ENCODE measurements at places on chromosomes 6 and 20. TPM values are rescaled to one million over a fixed set of nuclear protein-coding genes. Genes with fewer than 3 reads are reported as not detected.
A peak's percentile ranks its signal among the peaks of the same experiment; 100 is the strongest.

DNA sequence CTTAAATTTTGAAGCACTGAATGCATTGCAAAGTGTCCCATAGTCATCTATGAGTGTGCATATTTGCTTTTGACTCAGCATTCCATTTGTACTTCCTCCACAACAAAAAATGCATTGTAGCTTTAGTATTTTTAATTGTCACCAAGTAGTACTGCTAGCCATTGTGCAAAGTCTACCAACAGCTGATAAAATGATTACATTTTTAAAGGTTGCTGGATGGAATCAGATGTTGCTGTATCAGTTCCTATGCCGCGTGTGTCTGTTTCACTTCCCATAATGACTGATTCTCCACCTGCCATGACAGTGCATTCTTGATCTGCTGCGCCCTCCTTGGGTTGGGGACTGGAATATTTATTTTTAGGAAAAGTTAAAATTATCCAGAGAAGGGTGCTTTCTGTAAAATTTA is 41.2 kb downstream of the SLX4IP start:
- DNase-seq = peak; percentile 51
- peaks cover 12% of the 10 kb centered on the region for H3K4me1 ChIP-seq
- H3K27ac ChIP-seq = no peak overlapping the region
- no peak overlapping the region for H3K4me3 ChIP-seq
- no peaks in the 10 kb centered on the region for H3K27me3 ChIP-seq

- no peak overlapping the region for H3K4me3 ChIP-seq
- peaks cover 35% of the 10 kb centered on the region for H3K4me1 ChIP-seq
- DNase-seq = no peak
- no peaks in the 10 kb centered on the region for H3K27me3 ChIP-seq
Observed at GRCh38 chr20:41052742-41053419, 24.3 kb downstream of the TOP1 start.

Gene RING1
- 28.6 TPM for total RNA-seq

GRCh38 chr6:163955756-163956155 is 541.2 kb downstream of the QKI start:
- no peak overlapping the region for H3K4me3 ChIP-seq
- no peak overlapping the region for H3K27ac ChIP-seq
- DNase-seq = no peak
- peaks cover 8% of the 10 kb centered on the region for H3K27me3 ChIP-seq
- no peaks in the 10 kb centered on the region for H3K36me3 ChIP-seq
- no peaks in the 10 kb centered on the region for H3K4me1 ChIP-seq

- no peak for DNase-seq
- no peak overlapping the region for H3K4me3 ChIP-seq
- peaks cover 9% of the 10 kb centered on the region for H3K4me1 ChIP-seq
- H3K27ac ChIP-seq = no peak overlapping the region
- no peaks in the 10 kb centered on the region for H3K36me3 ChIP-seq
Observed at GRCh38 chr6:127114214-127114760, 4.2 kb upstream of the RSPO3 start.

Gene POLH
- total RNA-seq = 4.2 TPM

- H3K36me3 ChIP-seq = no peaks in the 10 kb centered on the region
- no peak for DNase-seq
- H3K27ac ChIP-seq = no peak overlapping the region
- H3K4me3 ChIP-seq = no peak overlapping the region
Observed at GRCh38 chr6:145485288-145485687, 250.0 kb downstream of the EPM2A start.

- no peak overlapping the region for H3K4me3 ChIP-seq
- DNase-seq = no peak
- H3K27me3 ChIP-seq = no peaks in the 10 kb centered on the region
Observed at GRCh38 chr6:91653895-91654294, 1067.0 kb upstream of the MAP3K7 start.

DNA sequence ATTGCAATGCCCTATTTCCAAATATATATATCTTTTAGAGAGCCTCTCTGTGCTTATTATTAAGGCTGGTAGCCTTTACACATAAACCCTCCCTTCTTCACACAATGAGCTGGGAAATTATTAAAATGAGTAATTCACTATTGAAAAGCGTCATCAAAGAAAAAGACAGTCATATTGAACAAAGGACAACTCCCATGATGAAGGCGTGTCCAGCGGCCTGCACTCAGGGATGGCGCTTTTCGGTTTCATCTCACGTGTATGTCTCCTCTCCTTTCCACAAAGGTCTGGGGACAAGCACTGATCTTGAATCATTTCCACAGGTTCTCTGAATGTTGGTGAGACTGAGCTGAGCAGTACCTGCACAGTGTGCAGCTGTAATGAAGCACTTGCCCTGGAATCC is 3.5 kb downstream of the SERPINB9 start:
- no peak overlapping the region for H3K27ac ChIP-seq
- H3K36me3 ChIP-seq = peaks cover 62% of the 10 kb centered on the region
- peak; percentile 30 for DNase-seq
- no peaks in the 10 kb centered on the region for H3K27me3 ChIP-seq

GRCh38 chr6:73515204-73515655 is 5.6 kb downstream of the EEF1A1 start:
- peak overlapping the region; percentile 16 for H3K27ac ChIP-seq
- H3K4me3 ChIP-seq = no peak overlapping the region
- no peak for DNase-seq
- H3K27me3 ChIP-seq = no peaks in the 10 kb centered on the region
- peaks cover 47% of the 10 kb centered on the region for H3K4me1 ChIP-seq

DNA sequence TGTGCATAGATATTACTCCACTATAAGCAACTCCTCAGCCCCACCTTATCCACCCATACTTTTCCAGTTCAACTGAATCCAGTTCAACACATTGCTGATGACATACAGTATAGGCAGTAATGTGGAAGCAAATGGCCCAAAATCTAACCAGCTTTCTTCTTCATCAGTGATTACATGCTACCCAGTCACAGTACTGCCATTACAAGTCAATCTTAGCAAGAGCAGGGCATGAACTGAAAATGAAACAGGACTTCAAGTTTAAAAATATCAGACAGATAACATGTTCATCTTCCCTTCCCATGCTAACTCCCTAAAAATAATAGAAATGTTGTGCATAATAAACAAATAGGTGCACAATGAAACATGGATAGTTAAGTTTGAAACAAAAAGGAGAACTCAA is 19.2 kb downstream of the RRAGD start:
- no peak overlapping the region for H3K27ac ChIP-seq
- no peak for DNase-seq
- no peak overlapping the region for H3K4me3 ChIP-seq
- no peaks in the 10 kb centered on the region for H3K27me3 ChIP-seq

DNA sequence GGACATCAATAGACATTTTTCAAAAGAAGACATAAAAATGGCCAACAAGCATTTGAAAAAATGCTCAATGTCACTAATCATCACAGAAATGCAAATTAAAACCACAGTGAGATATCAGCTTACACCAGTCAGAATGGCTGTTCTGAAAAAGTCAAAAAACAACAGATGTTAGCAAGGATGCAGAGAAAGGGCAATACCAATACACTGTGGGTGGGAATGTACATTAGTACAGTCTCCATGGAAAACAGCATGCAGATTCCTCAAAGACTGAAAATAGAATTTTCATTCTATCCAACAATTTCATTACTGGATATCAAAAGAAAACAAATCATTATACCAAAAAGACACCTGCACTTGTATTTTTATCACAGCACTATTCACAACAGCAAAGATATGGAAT is 85.3 kb downstream of the DCDC2 start:
- H3K36me3 ChIP-seq = no peaks in the 10 kb centered on the region
- no peak overlapping the region for H3K4me3 ChIP-seq
- no peak for DNase-seq
- peaks cover 2% of the 10 kb centered on the region for H3K27me3 ChIP-seq
- no peak overlapping the region for H3K27ac ChIP-seq

GRCh38 chr6:122580737-122581136 is 29.5 kb upstream of the PKIB start:
- no peaks in the 10 kb centered on the region for H3K36me3 ChIP-seq
- H3K4me1 ChIP-seq = no peaks in the 10 kb centered on the region
- no peak overlapping the region for H3K4me3 ChIP-seq
- H3K27me3 ChIP-seq = no peaks in the 10 kb centered on the region

DNA sequence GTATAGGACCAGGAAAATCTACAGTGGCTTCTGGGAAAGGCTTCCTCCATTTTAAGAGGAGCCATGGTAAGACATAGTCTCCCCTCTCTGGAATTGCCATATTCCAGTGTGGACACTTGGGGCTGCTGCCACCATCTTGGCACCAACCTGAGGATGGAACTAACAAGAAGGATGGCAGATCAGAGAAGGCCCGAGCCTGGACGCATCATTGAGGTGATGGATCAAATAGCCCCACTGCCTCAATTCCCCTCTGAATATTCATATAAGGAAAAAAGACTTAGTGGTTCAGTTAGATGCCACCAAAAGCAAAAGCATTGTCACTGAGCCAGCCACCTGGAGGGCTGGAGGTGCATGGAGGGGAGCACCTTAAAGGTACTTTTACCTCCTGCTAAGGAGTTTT is 25.9 kb downstream of the PLAGL2 start:
- H3K27me3 ChIP-seq = no peaks in the 10 kb centered on the region
- no peaks in the 10 kb centered on the region for H3K4me1 ChIP-seq
- H3K4me3 ChIP-seq = no peak overlapping the region
- H3K36me3 ChIP-seq = no peaks in the 10 kb centered on the region

All from CD4-positive, alpha-beta T cell (primary cell).